Neural crest cell (in vitro differentiated cells): ENCODE measurements at places on chromosomes 2 and 18.
A peak's percentile ranks its signal among the peaks of the same experiment; 100 is the strongest.

DNA sequence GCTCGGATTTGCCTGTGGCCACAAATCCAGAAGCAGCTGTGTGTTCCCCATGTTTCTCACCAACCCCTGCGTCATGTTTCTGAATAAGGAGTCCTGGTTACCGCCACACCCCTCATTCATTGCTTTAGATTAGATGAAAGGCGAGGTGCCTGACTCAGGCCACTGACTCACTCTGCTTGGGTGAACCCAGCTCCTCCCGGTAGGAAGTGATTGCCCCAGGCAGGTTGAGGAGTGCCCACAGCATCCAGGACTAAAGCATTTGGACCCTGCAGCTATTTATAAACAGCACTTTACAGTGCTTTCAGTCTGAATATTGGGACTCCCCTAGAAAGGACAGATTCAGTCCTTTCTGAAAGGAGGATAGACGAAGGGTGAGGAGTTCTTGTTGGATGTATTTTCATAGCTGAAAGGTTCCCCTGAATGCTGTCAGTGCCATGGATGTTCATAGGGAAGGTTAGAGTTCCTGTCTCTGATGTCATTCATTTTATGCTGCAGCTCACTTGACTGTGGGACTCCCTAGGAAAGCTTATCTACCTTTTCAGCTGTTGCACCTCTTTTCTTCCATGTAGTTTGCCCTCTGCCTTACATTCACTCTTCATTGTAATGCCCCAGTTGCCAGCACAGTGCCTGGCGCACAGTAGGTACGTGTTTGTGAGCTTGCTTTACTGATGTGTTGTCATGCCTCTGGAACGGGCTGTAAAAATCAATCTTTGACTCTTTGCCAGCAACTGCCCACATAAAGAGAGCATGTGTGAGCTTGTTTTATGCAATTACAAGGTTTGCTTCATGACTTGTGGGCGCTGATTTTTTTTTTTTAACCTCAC, 14.9 kb downstream of the ITGA6 start:
- H3K4me1 ChIP-seq: peaks cover 39% of the 10 kb centered on the region
- H3K27ac ChIP-seq: peak overlapping the region; percentile 37
- H3K4me3 ChIP-seq: no peak overlapping the region
- H3K27me3 ChIP-seq: no peaks in the 10 kb centered on the region
- no peak for DNase-seq
- H3K36me3 ChIP-seq: peaks cover 2% of the 10 kb centered on the region

DNA sequence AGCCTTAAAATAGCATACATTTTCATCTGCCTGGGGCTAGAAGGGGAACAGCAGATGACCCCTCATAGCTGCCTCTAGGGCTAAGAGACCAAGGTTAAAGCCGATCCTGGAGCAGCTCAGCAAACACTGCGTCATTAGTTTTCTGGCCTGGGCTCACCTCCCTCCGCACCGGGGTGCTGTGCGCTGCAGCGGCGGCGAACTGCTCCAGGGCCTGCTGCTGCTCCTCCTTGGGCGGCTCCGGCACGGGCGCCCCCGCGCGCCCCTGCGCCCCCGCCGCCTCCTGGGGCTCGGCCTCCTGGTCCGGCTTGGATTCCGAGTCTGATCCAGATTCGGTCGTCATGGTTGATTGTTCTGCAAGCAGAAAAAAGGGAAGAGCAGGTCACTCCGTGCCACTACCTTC, 55.0 kb downstream of the EPB41L3 start:
- no peaks in the 10 kb centered on the region for H3K27me3 ChIP-seq
- peaks cover 8% of the 10 kb centered on the region for H3K36me3 ChIP-seq
- no peaks in the 10 kb centered on the region for H3K4me1 ChIP-seq
- H3K4me3 ChIP-seq: no peak overlapping the region
- no peak for DNase-seq

- no peak overlapping the region for H3K4me3 ChIP-seq
- H3K36me3 ChIP-seq: no peaks in the 10 kb centered on the region
- no peak for DNase-seq
- H3K4me1 ChIP-seq: no peaks in the 10 kb centered on the region
- no peaks in the 10 kb centered on the region for H3K27me3 ChIP-seq
- H3K27ac ChIP-seq: no peak overlapping the region
Observed at GRCh38 chr2:167069855-167070254, 181.6 kb downstream of the XIRP2 start.

DNA sequence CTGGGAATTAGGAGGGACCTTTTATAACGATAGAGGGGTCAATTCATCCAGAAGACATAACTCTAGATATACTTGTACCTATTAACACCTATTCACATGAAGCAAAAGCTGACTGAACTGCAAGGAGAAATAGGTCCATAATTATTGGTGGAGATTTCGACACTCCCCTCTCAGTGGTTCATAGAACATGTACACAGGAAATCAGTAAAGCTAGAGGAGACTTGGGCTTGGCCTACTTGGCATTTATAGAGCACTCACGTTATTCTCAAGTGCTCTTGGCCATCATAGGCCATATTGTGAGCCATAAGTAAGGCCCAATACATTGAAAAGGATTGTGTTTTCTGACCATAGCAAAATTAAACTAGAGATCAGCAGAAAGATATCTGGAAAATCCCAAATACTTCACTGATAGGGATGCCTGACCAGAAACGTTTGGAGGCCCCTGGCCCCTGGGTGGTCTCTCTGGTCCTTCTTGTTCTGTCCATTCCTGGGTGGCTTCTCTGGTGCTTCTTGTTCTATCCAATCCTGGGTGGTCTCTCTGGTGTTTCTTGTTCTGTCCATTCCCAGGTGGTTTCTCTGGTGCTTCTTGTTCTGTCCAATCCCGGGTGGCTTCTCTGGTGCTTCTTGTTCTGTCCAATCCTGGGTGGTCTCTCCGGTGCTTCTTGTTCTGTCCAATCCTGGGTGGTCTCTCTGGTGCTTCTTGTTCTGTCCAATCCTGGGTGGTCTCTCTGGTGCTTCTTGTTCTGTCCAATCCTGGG, 49.0 kb downstream of the SNED1 start:
- no peak for DNase-seq
- H3K27ac ChIP-seq: no peak overlapping the region
- H3K4me1 ChIP-seq: no peaks in the 10 kb centered on the region
- H3K4me3 ChIP-seq: no peak overlapping the region
- H3K36me3 ChIP-seq: no peaks in the 10 kb centered on the region

- peaks cover 15% of the 10 kb centered on the region for H3K4me1 ChIP-seq
- H3K4me3 ChIP-seq: no peak overlapping the region
- no peaks in the 10 kb centered on the region for H3K27me3 ChIP-seq
- no peak overlapping the region for H3K27ac ChIP-seq
- DNase-seq: no peak
Observed at GRCh38 chr2:105582952-105583660, 161.6 kb upstream of the NCK2 start.

DNA sequence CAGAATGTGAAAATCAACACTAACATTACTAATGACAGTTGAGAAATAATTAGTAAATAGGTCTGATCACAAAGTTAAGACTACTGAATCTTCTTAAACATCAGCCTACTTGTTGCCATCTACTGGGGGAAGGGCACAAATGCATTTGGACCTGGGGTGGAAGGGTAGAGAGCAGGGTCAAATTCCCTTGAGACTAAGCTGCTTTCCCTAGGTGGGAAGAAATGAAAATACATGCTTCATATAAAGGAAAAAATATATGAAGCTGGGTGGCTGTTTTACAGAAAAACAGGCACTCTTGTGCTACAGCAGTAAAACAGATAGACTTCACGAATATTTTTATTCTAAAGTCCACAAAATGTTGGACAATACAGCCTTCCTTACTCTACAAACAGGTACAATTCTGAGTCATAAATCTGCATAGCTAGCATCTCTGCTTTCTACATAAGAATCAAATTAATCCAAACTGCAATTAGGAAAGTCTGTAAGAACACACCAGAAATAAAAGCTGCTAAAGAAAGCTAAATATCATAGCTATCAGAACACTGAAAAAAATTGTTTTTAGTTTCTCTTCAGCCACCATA, 10.9 kb downstream of the TRIP12 start:
- H3K27me3 ChIP-seq: no peaks in the 10 kb centered on the region
- H3K4me3 ChIP-seq: no peak overlapping the region
- no peak for DNase-seq
- peaks cover 25% of the 10 kb centered on the region for H3K4me1 ChIP-seq
- no peak overlapping the region for H3K27ac ChIP-seq
- H3K36me3 ChIP-seq: peaks cover 3% of the 10 kb centered on the region

- no peak overlapping the region for H3K27ac ChIP-seq
- H3K27me3 ChIP-seq: peaks cover 51% of the 10 kb centered on the region
- H3K36me3 ChIP-seq: no peaks in the 10 kb centered on the region
- no peak overlapping the region for H3K4me3 ChIP-seq
- H3K4me1 ChIP-seq: peaks cover 5% of the 10 kb centered on the region
Observed at GRCh38 chr2:157897106-157897971, 21.2 kb upstream of the ACVR1 start.

DNA sequence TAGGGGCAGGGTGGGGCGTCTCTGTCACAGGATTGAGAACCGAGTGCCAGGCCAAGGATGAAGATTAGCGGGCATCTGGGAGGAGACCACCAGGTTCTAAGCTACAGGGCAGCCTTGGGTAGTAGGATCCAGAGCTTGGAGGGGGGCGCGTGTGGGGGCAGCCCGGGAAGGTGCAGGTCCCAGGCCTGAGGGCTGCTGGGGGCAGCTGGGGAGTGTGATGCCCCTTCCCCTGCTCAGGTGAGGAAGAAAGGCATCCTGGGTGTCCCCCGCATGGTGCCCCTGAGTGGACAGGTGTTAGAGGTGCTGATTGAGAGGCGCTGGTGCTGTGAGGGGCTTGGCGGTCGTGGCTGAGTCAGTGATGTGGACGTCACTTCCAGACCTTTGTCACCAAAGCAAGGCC, 33.9 kb upstream of the MBP start:
- H3K4me3 ChIP-seq: no peak overlapping the region
- DNase-seq: no peak
- no peak overlapping the region for H3K27ac ChIP-seq

- H3K27me3 ChIP-seq: no peaks in the 10 kb centered on the region
- H3K4me1 ChIP-seq: peaks cover 73% of the 10 kb centered on the region
- H3K4me3 ChIP-seq: peak overlapping the region; percentile 97
Observed at GRCh38 chr2:223723954-223724411, 113.4 kb downstream of the AP1S3 start.

DNA sequence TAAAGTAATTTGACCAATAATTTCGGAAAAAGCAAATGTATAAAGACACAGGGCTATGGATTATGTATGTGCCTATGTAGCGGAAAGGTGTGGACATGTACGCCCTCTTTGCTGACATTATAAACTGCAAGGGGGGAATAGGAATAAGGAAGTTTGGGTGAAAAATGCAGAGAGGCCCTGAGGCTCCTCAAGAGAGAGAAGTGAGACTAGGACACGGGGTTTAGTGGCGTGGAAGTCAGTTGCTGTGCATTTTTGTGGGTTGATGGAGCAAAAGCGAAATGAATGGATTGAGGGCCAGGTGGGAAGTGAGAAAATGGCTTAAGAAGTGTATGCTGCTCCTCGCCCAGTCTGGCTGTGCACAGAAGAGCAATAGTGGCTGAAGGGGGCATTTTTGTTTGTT, 96.2 kb upstream of the B3GNT7 start:
- H3K27ac ChIP-seq: peak overlapping the region; percentile 15
- H3K27me3 ChIP-seq: no peaks in the 10 kb centered on the region
- no peaks in the 10 kb centered on the region for H3K36me3 ChIP-seq
- no peak for DNase-seq
- H3K4me3 ChIP-seq: no peak overlapping the region

- peak overlapping the region; percentile 27 for H3K27ac ChIP-seq
- DNase-seq: no peak
- peaks cover 8% of the 10 kb centered on the region for H3K4me1 ChIP-seq
- no peaks in the 10 kb centered on the region for H3K27me3 ChIP-seq
- no peak overlapping the region for H3K4me3 ChIP-seq
- H3K36me3 ChIP-seq: no peaks in the 10 kb centered on the region
Observed at GRCh38 chr2:10235099-10235908, 67.4 kb upstream of the HPCAL1 start.

- no peak overlapping the region for H3K4me3 ChIP-seq
- no peak for DNase-seq
- H3K27ac ChIP-seq: no peak overlapping the region
- peaks cover 2% of the 10 kb centered on the region for H3K27me3 ChIP-seq
Observed at GRCh38 chr2:184654945-184655344, 56.6 kb downstream of the ZNF804A start.

DNA sequence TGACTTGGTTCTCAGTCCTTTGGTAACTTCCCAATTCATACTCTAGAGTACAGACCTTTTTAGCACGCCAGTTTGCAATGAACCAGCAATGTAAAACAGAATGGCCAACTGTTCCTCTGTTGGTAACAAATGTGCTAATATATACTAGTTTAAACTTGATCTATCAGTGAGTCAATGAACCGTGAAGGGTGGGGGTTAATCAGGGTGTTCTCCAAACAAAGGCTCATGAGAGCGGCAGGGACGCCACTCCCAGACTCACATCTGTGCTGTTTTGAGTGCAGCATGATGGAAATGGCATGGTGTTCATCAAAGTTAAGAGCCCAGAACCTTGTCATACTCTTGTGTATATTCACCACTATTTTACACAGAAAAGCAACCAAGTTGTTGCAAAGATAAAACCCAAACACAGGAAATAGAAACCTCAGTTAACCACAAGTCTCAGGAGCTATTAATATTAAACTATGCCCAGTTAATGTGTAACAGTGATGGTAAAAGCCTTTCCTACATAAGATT, 70.3 kb downstream of the CERKL start:
- peak overlapping the region; percentile 45 for H3K27ac ChIP-seq
- H3K4me1 ChIP-seq: peaks cover 16% of the 10 kb centered on the region
- H3K27me3 ChIP-seq: peaks cover 36% of the 10 kb centered on the region
- H3K36me3 ChIP-seq: no peaks in the 10 kb centered on the region

DNA sequence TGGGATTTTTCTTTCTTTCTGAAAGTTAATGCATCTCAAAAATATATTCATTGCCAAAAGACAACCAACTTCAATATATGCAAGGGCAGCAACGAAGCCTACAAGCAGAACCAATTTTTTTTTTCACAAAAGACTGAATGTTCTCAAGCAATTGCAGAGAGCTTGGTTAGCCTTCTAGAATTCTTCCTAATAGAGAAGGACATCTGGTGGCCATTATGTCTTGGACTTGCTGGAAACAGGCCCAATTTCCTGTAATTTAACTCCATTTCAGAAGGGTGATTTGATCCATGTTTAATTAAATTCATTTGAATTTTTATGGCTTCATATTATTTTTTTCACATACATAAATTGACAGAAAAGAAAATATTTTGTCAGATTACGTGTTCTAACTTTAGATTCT, 208.0 kb downstream of the TPGS2 start:
- DNase-seq: no peak
- no peaks in the 10 kb centered on the region for H3K27me3 ChIP-seq
- H3K4me1 ChIP-seq: peaks cover 5% of the 10 kb centered on the region
- H3K4me3 ChIP-seq: no peak overlapping the region
- H3K36me3 ChIP-seq: peaks cover 17% of the 10 kb centered on the region

GRCh38 chr18:58150772-58151171, 106.7 kb downstream of the NEDD4L start:
- H3K27ac ChIP-seq: no peak overlapping the region
- H3K4me3 ChIP-seq: no peak overlapping the region
- H3K36me3 ChIP-seq: no peaks in the 10 kb centered on the region
- no peak for DNase-seq
